T-cell (primary cell): ENCODE measurements at places on chromosomes 2 and 18.

DNA sequence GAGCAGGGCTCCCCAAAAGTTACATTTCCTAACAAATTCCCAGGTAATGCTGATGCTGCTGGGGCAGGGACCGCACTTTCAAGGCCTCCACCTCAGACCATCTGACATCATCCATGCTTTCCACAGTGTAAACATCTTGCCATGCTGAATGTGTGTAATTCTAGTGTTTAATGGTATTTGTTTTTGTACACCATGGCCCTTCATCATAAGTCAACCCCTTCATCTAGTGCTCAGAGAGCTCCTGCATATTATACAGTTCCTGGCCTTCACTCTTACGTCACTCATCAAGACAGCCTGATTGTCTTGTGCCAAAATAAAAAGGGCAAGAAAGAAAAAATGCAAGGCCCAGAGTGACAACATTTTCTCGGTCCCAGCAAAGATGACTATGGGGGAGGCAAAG is 77.5 kb upstream of the ZFP36L2 start:
- DNase-seq = no peak

- DNase-seq = no peak
Observed at GRCh38 chr2:233234264-233234663, 17.2 kb upstream of the ATG16L1 start.

DNA sequence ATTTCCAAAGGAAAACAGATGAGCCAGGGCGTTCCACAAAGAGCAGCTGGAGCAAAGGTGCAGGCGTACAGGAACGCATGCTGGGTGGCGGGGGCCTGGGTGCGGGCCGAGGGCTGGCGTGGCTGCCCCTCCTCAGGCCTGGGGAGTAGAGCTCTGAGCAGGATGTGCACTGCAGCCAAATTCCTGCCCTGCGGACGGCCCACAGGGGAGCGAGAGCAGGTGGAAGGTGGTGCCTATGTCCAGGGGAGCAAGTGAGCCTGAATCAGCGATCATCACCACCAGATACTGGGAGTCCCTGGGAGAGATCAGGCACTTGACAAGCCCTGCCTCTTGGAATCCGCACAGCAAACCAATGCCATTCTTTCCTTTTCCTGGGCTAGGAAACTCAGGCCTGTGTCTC is 106.3 kb downstream of the GBX2 start:
- DNase-seq = no peak

- no peak for DNase-seq
Observed at GRCh38 chr2:70651014-70651413, 97.4 kb upstream of the TGFA start.

- DNase-seq = no peak
Observed at GRCh38 chr2:43124687-43125057, 101.7 kb downstream of the ZFP36L2 start.

GRCh38 chr2:82826437-82826836 is 1632.6 kb downstream of the SUCLG1 start:
- no peak for DNase-seq

DNA sequence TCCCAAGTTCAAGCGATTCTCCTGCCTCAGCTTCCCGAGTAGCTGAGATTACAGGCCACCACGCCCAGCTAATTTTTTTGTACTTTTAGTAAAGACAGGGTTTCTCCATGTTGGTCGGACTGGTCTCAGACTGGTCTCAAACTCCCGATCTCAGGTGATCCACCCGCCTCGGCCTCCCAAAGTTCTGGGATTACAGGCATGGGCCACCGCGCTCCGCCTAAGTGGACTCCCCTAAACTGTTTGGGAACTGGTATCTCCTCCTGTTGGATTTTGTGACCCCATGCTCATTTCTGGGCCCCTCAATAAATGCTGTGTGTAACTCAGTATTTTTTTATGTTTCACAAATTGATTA is 5.2 kb downstream of the SCTR start:
- DNase-seq = no peak

DNA sequence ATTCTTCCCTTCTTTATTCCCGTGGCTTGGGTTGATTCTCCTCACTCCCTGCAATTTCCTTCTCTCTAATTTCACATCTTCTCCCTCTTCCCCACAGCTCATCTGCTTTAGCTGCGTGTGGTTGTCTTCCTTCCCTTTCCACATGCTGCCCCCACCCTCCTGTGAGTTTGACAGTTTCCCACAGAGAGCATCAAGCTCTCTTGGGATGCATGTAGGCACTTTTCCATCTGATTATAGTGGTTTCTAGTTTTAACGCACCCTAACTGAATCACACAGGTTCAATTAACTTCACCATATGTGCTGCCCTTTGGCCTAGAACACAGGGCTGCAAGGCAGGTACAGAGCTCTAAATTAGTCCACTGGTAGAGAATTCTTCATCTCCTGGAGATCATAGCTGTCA is 110.5 kb downstream of the TACR1 start:
- DNase-seq = no peak

DNA sequence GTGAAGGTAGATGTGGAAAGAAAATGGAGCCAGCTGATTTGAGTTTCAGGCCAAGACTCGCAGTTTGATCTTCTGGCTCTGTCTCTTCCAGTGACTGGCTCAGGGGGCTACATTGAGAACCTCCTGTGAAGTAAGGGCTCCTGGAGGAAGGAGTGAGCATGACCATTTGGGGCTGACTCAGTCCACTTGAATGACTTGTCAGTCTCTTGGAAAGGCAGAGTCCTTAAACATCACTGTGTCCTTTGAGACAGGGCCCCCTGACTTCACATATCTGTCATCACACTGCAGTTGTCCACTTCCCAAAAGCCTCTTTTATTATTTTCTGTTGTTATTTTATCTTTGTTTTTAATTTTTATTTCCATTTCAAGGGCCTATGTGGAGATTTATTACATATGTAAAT is 204.6 kb upstream of the APCDD1 start:
- no peak for DNase-seq

DNA sequence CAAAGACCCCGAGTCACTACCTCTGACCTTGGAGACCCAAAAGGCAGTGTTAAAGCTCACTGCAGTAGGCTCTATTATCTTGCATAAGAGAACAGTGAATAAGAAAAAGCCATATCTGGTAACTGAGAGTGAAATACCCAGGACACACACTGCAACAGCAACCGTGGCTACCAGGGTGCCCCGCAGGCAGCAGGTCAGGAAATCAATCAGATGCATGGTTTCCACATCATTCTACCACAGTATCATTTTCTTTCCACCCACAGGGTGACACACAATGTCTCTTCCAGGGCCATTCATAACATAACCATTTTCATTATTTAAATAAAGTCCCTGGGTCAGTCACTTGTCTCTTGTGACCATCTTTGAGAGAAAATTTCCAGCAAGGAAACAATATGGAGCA is 131.3 kb downstream of the CCBE1 start:
- no peak for DNase-seq

- no peak for DNase-seq
Observed at GRCh38 chr18:12828116-12829051, 55.7 kb downstream of the PTPN2 start.

DNA sequence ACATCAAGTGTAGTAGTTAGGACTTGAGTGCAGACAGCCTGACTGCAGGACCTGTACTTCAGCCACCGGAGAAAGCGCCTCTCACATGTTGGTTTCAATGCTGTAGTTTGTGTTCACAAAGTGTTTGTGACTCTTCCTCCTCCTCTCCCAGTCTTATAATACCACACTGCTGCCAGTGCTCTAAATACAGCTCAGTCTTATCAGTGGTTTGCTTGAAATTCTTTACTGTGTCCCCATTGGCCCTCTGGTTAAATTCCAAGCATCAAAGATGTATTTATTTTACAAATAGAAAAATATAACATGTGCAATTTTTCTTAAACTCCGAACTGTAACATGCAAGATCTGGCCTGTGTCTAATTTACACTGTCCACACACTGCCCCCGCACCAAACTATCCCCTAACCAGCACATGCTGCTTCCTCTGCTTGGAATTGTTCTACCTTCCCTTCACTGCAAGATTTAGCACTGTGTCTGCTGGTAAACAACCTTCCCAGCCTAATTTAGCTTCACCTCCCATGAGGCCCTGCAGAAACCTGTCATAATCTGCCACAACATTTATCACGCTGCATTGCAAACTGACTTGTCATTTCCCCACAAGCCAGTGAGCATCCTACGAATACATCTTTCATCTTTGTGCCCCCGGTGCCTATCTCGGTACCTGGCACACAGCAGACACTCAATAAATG is 77.1 kb downstream of the SUMO1 start:
- no peak for DNase-seq

DNA sequence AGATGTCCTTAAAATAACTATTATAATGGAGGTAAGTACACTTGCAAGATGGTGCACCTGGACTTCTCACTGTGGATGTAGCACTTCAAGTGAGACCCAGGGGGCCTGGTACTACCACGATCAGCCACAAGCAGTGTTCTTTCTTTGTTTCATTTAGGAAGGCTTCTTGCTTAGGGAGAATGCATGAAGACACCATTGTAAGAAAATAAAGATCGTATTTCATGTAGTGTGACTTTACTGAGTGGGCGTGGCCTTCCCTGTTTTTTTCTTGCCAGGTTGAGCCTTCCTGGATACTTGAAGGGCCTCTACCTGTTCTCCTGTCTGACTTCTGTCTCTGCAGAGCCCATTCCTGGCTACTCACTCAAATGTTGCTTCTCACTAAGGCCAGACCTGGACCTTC is 615.6 kb upstream of the SOX11 start:
- DNase-seq = no peak

GRCh38 chr2:48567671-48568070 is 37.7 kb downstream of the STON1 start:
- no peak for DNase-seq

DNA sequence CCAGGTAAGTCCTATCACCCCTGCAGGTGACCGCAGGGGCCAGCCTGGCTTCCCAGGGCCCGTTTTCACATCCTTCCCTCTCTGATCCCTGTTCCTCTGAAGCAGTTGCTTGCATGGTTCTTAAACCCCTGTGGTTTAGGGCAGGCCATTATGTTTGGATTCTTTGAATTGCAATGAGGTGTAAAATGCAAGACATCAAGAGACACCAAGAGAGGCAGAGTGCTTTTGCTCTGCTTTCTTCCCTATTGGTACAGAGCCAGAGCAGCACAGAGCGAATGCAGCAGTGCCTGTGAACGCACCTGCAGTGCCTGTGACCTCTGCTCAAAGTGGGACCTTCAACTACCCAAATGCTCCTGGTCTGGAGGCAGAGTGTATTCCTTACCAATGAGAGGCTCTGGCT is 7.6 kb downstream of the RFX8 start:
- DNase-seq = no peak

GRCh38 chr2:224611938-224612337 is 26.8 kb upstream of the CUL3 start:
- DNase-seq = no peak

DNA sequence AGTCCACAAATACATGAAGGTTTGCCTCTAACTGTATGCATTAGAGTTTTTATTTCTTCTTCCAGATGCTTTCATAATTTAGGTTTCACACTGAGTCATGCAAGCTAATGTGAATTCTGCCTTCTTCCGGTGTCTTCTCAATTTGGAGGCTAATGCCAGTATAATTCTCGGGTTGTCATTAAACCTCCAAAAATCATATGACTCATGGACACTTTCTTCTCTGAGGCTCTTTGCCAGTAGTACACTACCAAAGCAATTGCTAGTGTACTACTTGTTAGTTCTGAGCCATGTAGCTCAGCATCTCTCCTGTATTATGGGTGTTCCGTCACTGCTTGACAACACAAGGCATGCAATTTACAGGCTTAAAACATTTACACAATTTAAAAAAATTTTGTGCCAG is 137.1 kb downstream of the VWC2L start:
- no peak for DNase-seq

DNA sequence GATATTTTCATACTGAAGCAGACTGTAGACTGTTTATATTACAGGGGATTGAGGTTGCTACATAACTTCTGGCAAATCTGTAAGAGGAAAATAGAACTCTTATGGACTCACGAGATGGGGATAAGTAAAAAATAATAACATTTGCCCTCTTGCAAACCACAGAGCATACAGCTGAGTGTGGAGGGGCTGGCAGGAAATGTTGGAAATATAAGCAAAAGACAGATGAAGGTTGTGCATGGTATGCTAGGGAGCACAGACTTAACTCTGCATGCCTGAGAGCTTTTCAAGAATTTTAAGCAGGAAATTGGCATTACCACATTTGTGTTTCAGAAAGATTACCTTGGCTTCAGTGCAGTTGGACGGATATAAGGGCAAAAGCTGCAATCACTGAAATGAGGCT is 411.1 kb downstream of the RAD51AP2 start:
- no peak for DNase-seq

- no peak for DNase-seq
Observed at GRCh38 chr2:85022232-85022631, 51.3 kb downstream of the KCMF1 start.

DNA sequence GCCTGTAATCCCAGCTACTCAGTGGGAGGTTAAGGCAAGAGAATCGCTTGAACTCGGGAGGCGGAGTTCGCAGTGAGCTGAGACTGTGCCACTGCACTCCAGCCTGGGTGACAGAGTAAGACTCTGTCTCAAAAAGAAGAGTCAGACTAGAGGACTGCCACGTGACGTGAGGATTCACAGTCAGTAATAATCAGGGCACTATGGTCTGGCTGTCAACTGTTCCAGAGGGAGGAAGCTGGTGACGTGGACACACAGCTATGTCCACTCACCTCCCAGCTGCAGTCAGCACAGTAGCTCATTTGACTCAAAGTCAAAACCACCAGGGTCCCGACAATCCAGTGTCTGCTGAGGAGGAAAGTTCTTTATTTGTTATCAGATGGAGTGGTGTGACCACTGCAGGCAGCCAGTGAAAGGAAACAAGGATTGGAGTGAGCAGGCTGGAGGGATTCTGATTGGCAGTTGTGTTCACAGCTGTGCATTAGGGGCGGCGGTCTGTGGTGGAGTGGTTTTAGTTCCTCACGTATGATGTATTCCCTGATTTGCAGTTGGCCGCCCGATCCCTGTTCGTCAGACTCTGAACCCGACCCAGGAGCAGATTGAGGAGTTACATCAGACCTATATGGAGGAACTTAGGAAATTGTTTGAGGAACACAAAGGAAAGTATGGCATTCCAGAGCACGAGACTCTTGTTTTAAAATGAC is 37.9 kb downstream of the MOGAT1 start:
- DNase-seq = no peak

- DNase-seq = no peak
Observed at GRCh38 chr2:43368483-43369385, 142.3 kb upstream of the ZFP36L2 start.

- DNase-seq = no peak
Observed at GRCh38 chr2:126515471-126515870, 140.5 kb upstream of the GYPC start.

DNA sequence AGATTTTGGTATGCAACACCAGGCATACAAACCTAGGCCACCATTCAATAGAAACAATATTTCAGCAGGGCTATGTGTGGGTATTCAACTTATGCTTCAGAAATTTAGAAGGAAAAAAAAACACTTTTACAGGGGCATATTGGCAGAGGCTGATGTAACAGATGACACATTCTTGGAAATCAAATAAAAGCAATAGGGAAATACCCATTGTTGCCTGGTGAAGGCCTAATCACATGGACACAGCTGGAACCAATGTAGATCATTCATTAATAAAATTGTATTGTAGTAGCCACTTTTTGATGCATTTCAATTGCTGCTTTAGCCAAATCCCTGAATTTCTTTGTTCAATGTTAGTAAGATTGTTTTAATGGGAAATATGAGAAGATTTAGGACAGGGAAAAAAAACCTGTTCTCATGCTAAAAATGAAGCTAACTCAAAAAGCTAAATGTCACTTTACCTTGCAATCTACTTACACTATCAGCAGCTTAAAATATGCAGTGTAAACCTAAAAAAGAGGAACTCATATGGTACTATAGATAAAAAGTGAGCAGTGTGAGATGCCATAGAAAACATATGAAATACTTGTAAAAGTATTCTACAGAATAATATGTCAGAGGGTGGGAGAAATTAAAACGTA is 289.4 kb downstream of the ZEB2 start:
- DNase-seq = no peak

GRCh38 chr2:55231546-55232083 is 478 bp downstream of the CLHC1 start:
- DNase-seq = no peak
